SK-N-DZ (cell line): ENCODE measurements at places on chromosomes 3 and 15.
A peak's percentile ranks its signal among the peaks of the same experiment; 100 is the strongest.

DNA sequence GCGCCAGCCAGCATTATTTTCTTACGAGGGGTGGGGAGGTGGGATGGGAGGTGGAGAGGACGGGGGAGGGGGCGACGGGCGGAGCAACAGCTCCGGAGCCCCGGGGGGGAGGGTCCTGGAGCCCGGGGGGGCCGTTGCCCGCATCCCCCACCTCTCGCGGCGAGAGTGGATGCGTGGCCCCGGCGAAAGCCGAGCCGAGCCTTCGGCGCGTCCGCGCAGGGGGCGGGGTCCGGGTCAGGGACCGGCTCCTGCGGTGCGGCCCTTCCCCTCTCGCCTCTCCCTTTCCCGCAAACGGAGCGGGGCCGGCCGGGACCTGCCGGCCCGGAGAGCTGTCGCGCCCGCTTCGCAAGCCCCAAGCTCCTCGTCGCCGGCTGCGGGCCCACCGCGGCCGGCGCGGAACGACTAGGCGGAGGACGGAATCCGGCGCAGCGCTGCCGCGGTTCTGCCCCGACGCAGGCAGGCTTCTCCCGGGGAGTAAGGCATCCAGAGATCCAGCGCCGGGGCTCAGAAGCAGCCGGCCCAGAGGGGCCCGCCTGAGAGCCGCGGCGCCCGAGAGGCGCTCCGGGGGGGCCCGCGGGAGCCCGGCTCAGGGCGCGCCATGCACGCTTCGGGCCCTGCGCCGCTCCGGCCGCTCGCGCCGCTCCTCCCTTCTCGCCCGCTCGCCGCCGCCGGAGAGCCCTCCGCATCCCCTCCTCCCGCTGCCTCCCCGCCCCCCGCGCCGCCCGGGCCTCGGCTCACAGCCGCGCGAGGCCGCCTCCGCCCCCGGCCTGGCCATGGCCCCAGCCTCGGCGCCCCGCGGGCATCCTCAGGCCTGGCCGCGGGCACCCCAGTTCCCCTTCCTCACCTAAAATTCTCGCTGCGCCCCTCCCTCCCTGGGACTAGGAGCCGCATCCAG lies 459 bp upstream of the ADCY5 start:
- DNase-seq, result no peak

DNA sequence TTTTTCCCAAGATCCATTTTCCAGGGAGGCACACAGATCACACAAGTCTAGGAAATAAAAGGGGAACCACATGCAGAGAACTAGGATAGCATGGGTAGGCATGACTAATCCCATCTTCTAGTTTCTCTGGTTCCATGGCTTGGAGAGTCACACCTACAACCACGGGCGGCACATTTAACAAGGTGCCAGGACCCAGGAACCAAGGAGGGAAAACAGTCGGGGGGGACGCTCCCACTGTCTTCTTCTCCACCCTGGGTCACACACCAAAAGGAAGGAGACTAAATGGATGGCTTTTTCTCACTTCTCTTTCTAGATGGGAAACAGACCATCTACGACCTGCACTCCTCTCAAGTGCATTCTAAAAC lies 4.6 kb upstream of the SMCO1 start:
- DNase-seq, result no peak

- no peak for DNase-seq
Observed at GRCh38 chr3:184549796-184550577, 11.6 kb upstream of the EPHB3 start.

GRCh38 chr3:14827776-14828175 lies 9.0 kb downstream of the FGD5 start:
- DNase-seq, result no peak

- DNase-seq, result no peak
Observed at GRCh38 chr3:61704807-61705206, 143.4 kb downstream of the PTPRG start.

DNA sequence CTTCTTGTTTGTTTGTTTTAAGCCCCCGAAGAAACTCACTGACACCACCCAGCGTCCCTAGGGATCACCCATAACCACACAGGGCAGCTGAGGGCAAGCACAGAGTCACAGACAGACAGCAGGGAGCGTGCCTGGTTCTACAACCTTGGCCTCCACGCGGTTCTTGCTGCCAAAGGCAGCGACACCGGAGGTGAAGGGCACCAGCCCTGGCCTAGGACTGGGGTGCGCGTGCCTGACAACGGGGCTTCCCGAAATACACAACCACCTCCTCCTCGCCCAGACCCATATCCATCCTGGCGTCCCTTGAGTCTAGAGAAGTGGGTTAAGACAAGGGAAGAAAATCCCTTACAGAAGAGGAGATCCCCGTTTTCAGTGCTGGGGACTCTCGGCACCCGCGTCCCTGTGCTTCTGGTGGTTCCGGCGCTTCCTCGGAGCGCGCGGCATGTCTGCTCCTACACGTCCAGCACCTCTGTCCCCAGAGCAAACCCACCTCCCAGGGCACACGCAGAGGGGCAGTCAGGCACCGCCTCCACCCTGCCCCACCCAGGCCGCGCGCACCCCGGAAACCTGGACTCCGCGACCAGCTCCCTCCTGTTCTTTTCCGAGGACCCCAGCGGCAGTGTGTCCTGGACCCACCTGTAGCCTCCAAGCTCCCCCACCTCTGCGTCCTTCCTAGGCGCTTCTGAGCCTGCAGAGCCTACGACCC lies 911 bp downstream of the RFTN1 start:
- no peak for DNase-seq

GRCh38 chr3:4231041-4231440 lies 72.1 kb upstream of the SETMAR start:
- no peak for DNase-seq

GRCh38 chr3:115254492-115255196 lies 107.6 kb upstream of the ZBTB20 start:
- DNase-seq, result peak; percentile 7

DNA sequence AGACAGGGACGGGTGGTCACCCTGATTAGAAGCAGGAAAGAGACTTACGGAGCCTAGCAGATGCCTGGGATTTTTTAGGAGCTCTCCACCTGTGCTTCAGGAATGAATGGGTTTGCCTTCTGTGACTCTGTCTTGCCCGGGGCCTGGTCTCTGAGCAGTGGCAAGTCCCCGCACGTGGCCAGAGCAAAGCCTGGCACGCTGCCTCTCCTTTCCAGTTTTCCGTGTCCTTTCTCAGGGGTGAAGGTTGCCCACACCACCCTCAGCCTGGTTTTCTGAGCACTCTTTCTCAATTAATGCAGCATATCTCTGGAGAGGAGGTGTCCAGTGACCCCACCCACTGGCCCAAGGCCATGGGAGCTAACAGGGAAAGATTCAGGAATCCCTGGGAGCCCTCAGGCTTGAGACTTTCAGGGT lies 14.5 kb upstream of the CHST14 start:
- no peak for DNase-seq

DNA sequence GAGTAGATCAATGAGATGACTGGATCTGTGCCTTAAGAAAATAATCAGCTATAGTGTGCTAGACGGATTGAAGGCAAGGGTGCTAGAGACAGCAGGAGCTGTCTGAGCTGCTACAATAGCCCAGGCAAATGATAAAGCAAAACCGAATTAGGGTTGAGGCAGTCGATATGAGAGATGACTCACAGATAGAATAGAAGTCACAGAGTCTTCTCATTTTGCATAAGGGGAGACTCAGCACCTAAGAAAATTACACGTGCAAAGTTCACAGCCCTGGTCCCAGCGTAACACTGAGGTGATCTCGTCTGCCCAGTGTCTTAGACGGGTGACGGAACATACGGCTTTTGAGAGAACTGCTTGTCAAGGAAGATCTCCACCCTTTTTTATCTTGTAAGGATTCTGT lies 11.6 kb downstream of the LPP start:
- DNase-seq, result peak; percentile 50

DNA sequence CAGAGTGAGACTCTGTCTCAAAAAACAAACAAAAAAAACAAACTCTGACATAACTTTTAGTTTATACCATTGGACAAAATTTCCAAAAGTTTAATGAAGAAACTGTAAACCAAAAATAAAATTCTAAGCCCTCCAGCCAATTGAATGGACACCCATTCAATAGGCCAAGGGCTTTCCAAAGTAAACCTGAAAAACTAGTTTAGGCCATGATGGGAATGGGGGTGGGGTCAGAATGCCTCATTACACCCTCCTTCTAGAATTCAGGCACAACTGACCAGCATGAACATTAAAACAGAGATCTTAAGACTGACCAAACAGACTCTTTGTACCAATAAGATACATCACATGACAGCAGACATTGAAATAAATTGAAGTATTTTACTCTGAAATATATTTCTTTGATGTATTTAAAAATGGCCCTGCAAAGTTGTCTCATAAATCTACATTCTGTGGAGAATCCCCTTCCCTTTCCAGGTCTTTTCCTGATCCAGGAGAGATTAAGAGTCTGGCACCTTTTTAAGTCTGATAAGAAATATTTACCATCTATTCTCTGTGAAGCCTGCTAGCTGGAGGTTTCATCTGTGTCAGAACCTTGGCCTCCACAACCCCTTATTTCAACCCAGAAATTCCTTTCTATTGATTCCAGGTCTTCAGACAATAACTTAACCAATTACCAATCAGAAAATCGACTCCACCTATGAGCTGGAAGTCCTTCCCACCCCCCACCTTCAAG lies 15.7 kb downstream of the THOC7 start:
- no peak for DNase-seq

DNA sequence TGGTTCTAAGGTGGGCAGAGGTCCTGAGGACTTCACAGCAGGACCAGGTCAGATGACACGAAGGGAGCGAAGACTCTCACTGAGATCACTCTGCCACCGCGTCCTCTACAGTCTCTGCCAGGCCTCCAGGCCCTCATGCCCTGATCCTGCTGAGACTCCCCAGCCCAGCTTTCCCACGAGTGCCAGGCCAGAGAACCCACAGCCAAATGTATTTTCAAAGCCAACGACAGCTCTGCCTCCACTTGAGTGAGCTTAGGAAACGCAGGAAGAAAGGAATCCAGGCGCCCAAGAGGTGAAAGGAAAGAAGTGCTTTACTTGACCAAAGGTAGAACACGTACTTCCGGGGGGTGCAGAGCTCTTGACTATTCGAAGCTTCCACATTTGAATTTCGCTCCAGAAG lies 275.0 kb downstream of the XXYLT1 start:
- DNase-seq, result no peak

GRCh38 chr3:61068084-61068483 lies 183.2 kb downstream of the FHIT start:
- DNase-seq, result no peak

DNA sequence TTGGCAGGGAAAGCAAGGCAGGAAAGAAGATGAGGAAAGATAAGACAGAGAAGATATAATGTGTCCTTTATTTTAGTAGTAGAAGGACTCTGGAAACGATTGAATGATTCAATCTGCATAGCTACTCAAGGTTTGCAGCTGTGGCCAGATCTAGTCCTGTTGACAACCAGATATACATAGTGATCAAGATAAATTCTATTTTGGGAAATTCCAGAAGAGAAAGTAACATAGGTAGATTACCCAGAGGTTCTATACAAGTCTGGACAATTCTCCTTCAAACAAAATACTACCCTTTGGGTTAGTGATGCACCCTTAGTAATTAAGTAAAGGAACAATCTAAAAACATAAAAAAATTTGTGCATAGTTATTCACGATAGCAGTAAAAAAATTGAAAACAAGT lies 9.4 kb downstream of the TERC start:
- DNase-seq, result no peak

DNA sequence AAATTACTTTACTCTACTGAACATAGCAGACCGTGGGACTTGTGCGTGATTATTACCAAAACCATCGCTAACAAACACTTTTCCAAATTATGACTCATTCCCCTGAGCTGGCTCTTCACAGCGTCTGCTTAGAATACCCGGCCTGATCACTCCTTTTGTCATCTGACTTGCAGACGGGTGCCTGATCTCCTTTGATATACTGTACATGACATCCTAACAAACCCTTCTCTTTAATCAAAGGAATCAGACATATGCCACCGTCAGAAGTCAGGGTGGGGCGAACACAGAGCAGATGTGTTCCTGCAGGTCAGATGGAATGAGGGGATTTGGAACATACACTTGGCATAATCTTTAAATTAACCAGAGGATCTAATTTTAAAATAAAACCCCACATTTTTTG lies 48.5 kb upstream of the SH3GL3 start:
- DNase-seq, result no peak

- DNase-seq, result peak; percentile 52
Observed at GRCh38 chr3:139353920-139354556, 10.2 kb downstream of the MRPS22 start.

DNA sequence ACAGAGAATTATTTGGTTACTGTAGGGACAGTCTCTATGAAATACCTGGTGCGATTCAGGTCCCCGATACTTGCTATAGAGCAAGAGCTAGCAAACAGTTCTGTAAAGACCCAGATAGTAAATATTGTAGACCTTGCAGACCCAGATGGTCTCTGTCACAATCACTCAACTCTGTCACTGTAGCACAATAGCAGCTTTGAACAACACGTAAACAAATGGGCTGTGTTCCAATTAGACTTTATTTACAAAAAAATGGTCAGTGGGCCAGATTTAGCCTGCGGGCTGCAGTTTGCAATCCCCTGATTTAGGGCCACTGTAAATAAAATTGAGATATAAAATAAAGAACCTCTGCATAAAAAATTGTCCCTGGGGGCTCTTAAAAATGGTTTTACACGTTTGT lies 127.7 kb downstream of the SV2B start:
- DNase-seq, result no peak

- no peak for DNase-seq
Observed at GRCh38 chr15:88398011-88398410, 69.2 kb downstream of the MRPL46 start.

DNA sequence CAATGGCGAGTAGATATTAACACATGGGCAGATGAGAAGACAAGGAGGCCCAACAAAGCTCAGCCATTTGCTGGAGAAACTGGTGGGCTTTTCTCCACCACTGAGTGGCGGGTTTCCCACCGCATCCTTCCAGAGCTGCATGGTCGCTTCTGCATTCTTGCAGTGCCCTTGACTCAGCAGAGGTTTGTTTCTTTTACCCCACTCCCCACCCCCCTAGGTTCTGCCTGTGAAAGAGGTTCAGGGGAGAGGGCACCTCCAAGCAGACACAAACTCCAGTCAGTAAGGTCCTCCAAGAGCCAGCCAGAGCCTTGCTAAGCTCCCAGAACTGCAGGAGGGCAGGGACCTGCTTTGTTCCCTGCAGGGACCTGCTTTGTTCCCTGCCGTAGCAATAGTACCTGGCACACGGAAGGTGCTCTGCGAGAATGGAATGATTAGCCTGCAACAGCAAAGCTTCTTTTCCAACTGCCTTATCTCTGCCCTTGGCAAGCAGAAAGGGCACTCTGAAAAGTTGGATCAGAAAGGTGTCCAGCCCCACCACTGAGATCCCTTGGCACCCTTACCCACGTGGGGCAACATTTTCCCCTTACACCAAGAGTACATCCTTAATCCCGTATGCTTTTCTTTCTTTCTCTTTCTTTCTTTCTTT lies 1.4 kb downstream of the PAQR5 start:
- DNase-seq, result no peak

DNA sequence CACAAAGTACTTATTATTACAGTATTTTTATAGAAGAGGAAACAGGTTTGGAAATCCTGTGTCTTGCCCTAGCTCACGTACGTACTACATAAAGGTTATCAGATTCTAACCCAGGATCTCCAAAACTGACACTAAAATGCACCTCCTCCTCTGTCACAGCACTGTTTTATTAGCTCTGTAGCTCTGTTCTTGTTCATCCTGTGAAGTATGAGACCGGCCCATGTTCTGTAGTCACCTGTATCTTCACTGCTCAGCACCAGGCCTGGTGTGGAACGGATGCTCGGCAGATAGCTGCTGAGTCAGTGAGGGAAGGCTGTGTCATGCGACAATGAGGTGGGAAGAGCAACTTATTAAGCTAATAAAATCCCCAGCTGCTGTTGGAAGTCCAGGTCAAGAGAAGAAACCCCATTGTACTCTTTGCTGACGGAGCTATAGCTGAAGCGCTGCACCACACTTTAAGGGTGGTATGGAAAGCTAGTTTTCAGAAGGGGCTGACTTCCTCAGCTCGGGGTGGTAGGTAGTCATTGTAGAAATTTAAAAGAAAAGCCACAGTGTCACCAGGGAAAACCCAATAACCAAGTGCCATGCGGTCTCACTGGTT lies 22.8 kb downstream of the BCL2A1 start:
- DNase-seq, result no peak
